Activated CD4-positive, alpha-beta T cell treated with anti-CD3 and anti-CD28 coated beads, Interleukin-2, amount 10 ng/mL, durations not matched to agents 7 days and 5 days (primary cell): ENCODE measurements at places on chromosomes 3 and 15. TPM values are rescaled to one million over a fixed set of nuclear protein-coding genes. Genes with fewer than 3 reads are reported as not detected.

GRCh38 chr3:64039981-64040733 is 16.9 kb upstream of the PSMD6 start:
- DNase-seq = no peak

- no peak for DNase-seq
Observed at GRCh38 chr3:185789134-185789533, 35.7 kb downstream of the IGF2BP2 start.

- DNase-seq = no peak
Observed at GRCh38 chr15:94199725-94200124, 31.6 kb upstream of the MCTP2 start.

DNA sequence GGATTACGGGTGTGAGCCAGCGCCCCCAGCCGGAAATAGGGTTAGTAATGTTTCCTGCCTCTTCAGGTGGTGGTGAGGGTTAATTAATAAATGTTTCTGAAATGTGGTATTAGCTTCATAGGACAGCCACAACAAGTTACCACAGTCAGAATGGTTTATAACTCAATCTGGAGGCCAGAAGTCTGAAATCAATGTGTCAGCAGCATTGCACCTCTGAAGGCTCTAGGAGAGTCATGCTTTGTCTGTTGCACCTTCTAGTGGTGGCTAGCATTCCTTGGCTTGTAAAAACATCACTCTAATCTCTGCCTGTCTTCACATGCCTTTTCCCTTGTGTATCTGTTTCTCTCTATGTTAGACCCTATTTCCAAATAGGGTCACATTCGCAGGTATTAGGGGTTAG is 7.8 kb upstream of the RPSA start:
- DNase-seq = no peak

DNA sequence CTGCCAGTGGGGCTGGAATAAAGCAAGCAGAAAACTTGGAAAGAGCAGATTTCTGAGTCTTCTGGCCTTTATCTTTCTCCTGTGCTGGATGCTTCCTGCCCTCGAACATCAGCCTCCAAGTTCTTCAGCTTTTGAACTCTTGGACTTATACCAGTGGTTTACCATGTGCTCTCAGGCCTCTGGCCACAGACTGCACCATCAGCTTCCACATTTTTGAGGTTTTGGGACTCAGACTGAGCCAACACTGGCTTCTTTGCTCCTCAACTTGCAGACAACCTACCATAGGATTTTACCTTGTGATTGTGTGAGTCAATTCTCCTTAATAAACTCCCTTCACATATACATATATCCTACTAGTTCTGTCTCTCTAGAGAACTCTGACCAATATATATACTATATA is 706.6 kb downstream of the NR2F2 start:
- DNase-seq = no peak

- DNase-seq = no peak
Observed at GRCh38 chr3:102733791-102734563, 299.2 kb downstream of the ZPLD1 start.

- DNase-seq = no peak
Observed at GRCh38 chr3:160473978-160474377, 24.4 kb upstream of the TRIM59 start.

GRCh38 chr3:17806201-17806600 is 63.8 kb upstream of the TBC1D5 start:
- peak; percentile 35 for DNase-seq

DNA sequence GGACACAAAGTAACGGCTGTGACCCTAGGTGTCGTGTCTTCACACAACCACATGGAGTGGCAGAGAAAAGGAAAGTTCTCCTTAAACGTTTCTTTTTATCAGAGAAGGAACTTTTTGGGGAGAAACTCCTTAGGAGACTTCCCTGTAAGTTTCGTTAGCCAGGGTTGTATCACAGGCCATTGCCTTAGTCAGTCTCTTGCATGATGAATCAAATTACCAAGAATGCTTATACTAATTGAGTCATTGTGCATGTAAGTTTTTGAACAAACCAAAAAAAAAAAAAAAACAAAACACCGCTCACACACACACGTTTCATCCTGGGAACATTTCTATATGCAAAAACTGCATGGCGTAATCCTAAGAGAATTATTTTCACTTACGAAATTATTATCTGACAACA is 150.4 kb upstream of the SATB1 start:
- DNase-seq = no peak

CCDC39 gene
- total RNA-seq = not detected
